DMS53 (cell line): ENCODE measurements at places on chromosomes 2 and 18.

- no peak for DNase-seq
Measured at GRCh38 chr2:122249673-122250072, 494.2 kb downstream of the TSN start.

GRCh38 chr2:221170548-221170947 is 401.6 kb downstream of the EPHA4 start:
- DNase-seq, result no peak

DNA sequence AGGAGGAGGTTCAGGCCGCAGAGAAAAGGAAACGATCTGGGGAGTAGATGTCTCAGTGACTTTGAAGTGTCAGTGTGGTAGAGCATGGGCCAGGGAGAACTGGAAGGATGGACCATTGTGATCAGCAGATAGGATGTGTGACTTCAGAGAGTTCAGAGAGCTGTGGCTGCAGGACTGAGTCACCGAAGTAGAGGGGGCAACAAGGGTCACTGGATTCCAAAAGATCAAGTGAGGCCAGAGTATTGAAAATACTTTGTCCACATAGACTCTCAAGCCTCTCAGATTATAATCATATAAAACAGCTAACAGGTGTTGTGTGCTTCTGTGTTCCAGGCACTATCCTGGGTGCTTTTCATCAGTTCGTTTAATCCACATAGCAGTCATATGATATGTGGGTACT is 99.4 kb downstream of the CRIM1 start:
- DNase-seq, result no peak

- DNase-seq, result no peak
Measured at GRCh38 chr2:186670831-186671230, 23.0 kb upstream of the FAM171B start.

- no peak for DNase-seq
Measured at GRCh38 chr2:24559473-24560113, 68.5 kb downstream of the NCOA1 start.

DNA sequence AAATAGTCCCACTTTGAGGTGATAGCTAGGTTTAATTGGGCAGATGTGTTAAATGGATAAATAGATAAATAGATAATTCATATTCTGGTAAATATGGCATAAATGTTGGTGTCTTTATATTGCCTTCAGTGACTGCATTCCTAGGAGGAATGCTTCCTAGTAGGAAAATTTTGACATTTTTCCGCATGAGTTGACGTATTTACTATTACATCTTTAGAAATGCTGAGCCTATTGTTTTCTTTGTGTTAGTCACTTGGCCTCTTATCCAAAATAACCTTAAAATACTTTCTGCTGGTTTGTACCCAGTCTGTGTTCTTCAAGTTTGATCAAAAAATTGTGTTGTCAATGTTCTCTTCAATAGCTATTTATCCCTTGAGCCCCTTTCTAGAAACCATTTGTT is 495.6 kb upstream of the ZEB2 start:
- no peak for DNase-seq

DNA sequence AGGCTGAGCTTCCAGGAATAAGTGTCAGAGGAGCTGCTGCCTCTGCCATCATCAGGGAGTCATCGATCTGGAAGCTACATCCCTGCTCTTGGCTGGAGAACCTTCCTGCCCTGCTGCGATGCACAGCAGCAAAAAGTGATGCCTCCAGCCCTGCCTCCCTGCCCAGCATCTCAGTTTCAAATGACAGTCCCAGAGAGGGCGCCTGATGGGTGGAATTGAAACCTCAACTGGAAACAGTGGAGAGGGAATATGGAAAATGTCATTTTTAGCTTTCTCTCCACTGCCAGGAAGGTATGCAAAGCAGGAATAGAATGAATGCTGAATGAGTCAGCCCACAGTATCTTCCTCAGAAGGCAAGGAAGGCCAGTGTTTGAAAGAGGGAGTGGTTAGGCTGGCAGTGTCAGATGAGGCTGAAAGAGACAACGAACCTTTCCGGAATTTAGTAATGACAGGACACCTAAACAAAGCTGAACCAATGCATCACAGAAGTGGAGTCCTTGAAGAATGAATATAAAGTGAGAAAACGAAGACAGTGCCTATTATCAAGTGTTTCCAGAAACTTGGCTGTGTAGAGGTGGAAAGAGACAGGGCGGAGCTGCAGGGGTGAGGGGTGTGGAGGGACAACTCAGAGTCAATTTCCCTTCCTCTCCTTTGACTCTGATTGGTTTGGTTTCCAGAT is 153.9 kb upstream of the NDUFV2 start:
- DNase-seq, result peak; percentile 63

DNA sequence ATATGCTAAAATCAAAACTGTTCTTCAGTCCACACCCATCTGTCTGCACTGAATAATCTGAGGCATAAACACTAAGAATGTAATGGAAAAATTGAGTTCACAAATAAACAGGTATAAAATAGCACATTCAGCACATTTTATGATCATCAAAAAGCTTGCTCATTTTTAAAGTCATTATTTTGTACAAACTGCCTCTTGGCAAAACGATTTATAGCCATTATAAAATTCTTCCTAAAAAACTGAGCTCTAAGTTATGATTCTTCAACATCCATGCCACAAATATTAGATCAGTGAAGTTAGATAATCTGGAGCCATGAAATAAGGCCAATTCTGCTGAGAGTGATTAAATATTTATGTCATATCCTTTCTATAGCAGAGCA is 233.5 kb downstream of the DYM start:
- no peak for DNase-seq

- peak; percentile 95 for DNase-seq
Measured at GRCh38 chr2:173048897-173049661, 26.6 kb upstream of the MAP3K20 start.

GRCh38 chr2:21693081-21693480 is 569.3 kb downstream of the TDRD15 start:
- DNase-seq, result no peak

DNA sequence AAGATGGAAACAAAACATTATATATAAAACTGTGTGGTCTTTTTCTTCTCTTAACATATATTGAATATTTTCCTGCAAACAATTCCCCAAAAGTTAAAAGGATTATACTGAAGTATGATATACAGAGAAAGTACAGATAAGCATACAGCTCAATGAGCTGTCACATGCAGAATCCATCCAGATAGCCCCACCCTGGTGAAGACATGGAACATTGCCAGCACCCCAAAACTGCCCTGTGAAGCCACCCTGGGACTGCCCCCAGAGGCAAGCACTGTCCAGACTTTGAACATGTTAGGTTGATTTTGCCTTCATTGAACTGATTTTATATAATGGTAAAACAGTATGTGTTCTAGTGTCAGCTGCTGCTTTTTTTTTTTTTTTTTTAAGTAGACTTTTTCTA is 112.3 kb upstream of the IL1R2 start:
- no peak for DNase-seq
